ENCODE measurements at places on chromosomes 3 and 15. TPM values are rescaled to one million over a fixed set of nuclear protein-coding genes. Genes with fewer than 3 reads are reported as not detected.

DNA sequence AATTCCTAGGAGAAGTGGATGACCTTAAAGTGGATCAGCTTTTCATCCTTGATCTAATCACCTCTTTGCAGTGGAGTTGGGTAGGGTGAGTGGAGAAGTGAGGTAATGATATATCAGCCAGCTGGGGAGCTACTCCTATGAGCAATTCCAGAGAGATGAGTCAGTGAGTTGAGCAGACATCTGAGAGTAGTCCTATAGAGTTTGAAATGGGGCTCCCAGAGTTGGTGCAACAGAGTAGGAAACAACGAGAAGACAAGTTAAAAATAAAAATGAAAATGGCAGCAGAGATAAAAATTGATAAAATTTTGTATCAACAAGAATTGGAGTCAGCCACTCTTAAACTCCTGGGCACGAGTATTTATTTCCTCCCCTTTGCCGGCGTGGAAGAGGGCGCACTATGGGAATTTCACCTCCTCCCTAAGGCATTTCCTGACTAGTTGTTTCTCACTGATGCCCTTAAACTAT, 150.8 kb upstream of the DPH6 start:
- no peak overlapping the region for H3K4me3 ChIP-seq
- peaks cover 11% of the 10 kb centered on the region for H3K27me3 ChIP-seq
- H3K27ac ChIP-seq = no peak overlapping the region
- H3K4me1 ChIP-seq = no peaks in the 10 kb centered on the region
- no peaks in the 10 kb centered on the region for H3K36me3 ChIP-seq

GRCh38 chr3:123028233-123028828, 768 bp upstream of the SEMA5B start:
- H3K27ac ChIP-seq = no peak overlapping the region
- peaks cover 11% of the 10 kb centered on the region for H3K4me1 ChIP-seq
- H3K36me3 ChIP-seq = no peaks in the 10 kb centered on the region
- H3K27me3 ChIP-seq = peaks cover 55% of the 10 kb centered on the region
- DNase-seq = peak; percentile 36

- H3K27me3 ChIP-seq = no peaks in the 10 kb centered on the region
- DNase-seq = no peak
- no peak overlapping the region for H3K4me3 ChIP-seq
- H3K4me1 ChIP-seq = no peaks in the 10 kb centered on the region
These were observed 374.1 kb upstream of the TBL1XR1 start for GRCh38 chr3:177571271-177571943.

- H3K27ac ChIP-seq = no peak overlapping the region
- H3K4me3 ChIP-seq = no peak overlapping the region
- H3K36me3 ChIP-seq = no peaks in the 10 kb centered on the region
- H3K4me1 ChIP-seq = peaks cover 23% of the 10 kb centered on the region
- DNase-seq = no peak
These were observed 106.4 kb downstream of the FBLN2 start for GRCh38 chr3:13655061-13655913.

DNA sequence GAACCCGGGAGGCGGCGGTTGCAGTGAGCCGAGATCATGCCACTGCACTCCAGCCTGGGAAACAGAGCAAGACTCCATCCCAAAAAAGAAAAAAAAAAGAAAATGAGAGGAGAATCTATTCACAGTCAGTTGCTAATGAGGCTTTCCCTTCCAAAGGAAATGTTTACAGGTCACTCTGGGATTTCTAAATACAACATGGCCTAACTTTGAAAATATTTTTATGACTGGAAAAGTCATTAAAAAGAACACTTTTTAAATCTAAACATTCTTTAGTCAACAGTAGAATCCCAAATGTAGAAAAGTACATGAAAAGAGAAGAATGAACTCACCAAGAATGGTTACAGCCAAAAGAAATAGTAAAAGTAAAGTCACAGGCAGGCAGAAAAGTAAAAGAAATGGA, 78.6 kb downstream of the PLD1 start:
- H3K27ac ChIP-seq = no peak overlapping the region
- DNase-seq = no peak
- no peak overlapping the region for H3K4me3 ChIP-seq
- H3K4me1 ChIP-seq = no peaks in the 10 kb centered on the region
- H3K27me3 ChIP-seq = no peaks in the 10 kb centered on the region
- H3K36me3 ChIP-seq = no peaks in the 10 kb centered on the region

GRCh38 chr3:177824841-177825240, 627.6 kb upstream of the TBL1XR1 start:
- H3K4me3 ChIP-seq = no peak overlapping the region
- H3K27ac ChIP-seq = no peak overlapping the region
- no peak for DNase-seq
- no peaks in the 10 kb centered on the region for H3K27me3 ChIP-seq

DNA sequence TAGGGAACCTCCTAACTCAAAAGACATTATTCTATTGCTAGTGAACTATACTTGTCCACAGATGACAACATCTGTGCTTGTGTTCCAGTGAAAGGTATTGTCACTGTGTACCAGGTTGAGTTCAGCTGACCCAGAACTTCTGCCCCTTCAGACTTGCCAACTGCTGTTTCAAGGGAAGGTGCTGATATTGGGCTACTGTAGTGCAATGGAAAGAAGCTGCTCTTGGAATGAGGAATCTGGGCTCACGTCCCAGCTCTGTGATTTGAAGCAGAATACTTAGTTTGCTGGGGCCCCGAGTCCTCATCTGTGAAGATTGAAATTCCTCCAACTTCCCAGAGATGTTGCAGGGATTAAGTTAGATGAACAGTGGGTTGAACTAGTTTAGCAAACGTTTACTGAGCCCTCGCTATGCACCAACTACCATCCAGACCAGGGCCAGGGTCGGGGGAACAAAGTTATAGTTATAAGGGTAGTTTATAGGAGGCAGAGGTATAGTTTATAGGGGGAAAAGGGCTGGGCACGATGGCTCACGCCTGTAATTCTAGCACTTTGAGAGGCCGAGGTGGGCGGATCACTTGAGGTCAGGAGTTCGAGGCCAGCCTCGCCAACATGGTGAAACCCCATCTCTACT, 15.9 kb upstream of the UMPS start:
- no peak overlapping the region for H3K27ac ChIP-seq
- peaks cover 2% of the 10 kb centered on the region for H3K36me3 ChIP-seq
- no peak overlapping the region for H3K4me3 ChIP-seq
- H3K4me1 ChIP-seq = no peaks in the 10 kb centered on the region
- no peaks in the 10 kb centered on the region for H3K27me3 ChIP-seq

DNA sequence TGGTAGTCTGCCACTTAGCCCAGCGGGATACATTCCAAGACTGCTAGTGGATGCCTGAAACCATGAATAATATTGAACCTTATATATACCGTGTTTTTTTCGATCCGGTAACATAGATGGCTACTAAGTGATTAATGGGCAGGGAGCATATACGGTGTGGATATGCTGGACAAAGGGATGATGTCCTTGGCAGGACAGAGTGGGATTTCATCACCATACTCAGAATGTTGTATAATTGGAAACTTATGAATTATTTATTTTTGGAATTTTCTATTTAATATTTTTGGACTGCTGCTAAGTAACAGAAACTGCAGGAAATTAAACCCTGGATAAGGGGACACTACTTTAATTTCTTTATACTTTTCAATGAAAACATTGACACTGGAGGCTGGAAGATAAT, 53.2 kb downstream of the ASTE1 start:
- H3K27ac ChIP-seq = no peak overlapping the region
- H3K36me3 ChIP-seq = peaks cover 43% of the 10 kb centered on the region
- H3K4me1 ChIP-seq = no peaks in the 10 kb centered on the region
- H3K27me3 ChIP-seq = no peaks in the 10 kb centered on the region

GRCh38 chr15:88847144-88847543, 43.9 kb downstream of the ACAN start:
- no peak overlapping the region for H3K4me3 ChIP-seq
- DNase-seq = no peak

- no peak for DNase-seq
- H3K36me3 ChIP-seq = no peaks in the 10 kb centered on the region
- H3K4me3 ChIP-seq = no peak overlapping the region
- no peaks in the 10 kb centered on the region for H3K4me1 ChIP-seq
These were observed 28.6 kb upstream of the OR5K4 start for GRCh38 chr3:98325055-98325454.

- no peaks in the 10 kb centered on the region for H3K27me3 ChIP-seq
- H3K4me3 ChIP-seq = no peak overlapping the region
- no peaks in the 10 kb centered on the region for H3K4me1 ChIP-seq
- H3K27ac ChIP-seq = no peak overlapping the region
These were observed 12.5 kb downstream of the PLCD1 start for GRCh38 chr3:38016847-38017444.

GRCh38 chr15:38627689-38628277, 63.2 kb upstream of the RASGRP1 start:
- no peak overlapping the region for H3K4me3 ChIP-seq
- peaks cover 50% of the 10 kb centered on the region for H3K4me1 ChIP-seq
- no peaks in the 10 kb centered on the region for H3K27me3 ChIP-seq
- DNase-seq = no peak

DNA sequence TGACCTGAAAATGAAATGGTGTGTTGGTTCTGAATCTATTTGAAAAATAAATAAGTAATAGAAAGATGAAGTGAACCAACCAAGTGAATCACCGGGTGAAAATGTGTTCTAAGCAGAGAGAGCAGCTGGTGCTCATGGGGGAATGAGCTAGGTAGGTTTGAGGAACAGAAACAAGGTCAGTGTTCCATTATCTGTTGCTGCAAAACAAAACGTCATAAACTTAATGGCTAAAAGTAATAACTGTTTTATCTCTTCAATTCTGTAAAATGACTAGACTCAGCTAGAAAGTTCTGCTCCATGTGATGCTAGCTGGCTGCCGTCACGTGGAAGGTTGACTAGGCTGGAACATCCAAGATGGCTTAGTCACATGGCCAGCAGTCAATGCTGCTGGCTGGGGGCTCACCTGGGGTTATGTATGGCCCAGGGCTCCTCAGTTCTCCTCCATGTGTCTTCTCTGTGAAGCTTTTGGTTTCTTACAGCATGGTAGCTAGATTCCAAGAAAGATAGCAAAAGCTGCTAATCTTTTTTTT, 13.3 kb upstream of the SH3BP5 start:
- H3K27me3 ChIP-seq = no peaks in the 10 kb centered on the region
- no peak for DNase-seq
- H3K4me3 ChIP-seq = no peak overlapping the region
- H3K4me1 ChIP-seq = peaks cover 46% of the 10 kb centered on the region
- H3K27ac ChIP-seq = no peak overlapping the region

GRCh38 chr3:193896419-193896818, 239.5 kb upstream of the HES1 start:
- no peak for DNase-seq
- no peaks in the 10 kb centered on the region for H3K36me3 ChIP-seq
- H3K4me1 ChIP-seq = no peaks in the 10 kb centered on the region
- peaks cover 2% of the 10 kb centered on the region for H3K27me3 ChIP-seq
- no peak overlapping the region for H3K27ac ChIP-seq

- no peak overlapping the region for H3K27ac ChIP-seq
- DNase-seq = no peak
- no peaks in the 10 kb centered on the region for H3K27me3 ChIP-seq
- peaks cover 16% of the 10 kb centered on the region for H3K4me1 ChIP-seq
- no peak overlapping the region for H3K4me3 ChIP-seq
- H3K36me3 ChIP-seq = peaks cover 45% of the 10 kb centered on the region
These were observed 15.5 kb downstream of the TRIM59 start for GRCh38 chr3:160434071-160434470.

DNA sequence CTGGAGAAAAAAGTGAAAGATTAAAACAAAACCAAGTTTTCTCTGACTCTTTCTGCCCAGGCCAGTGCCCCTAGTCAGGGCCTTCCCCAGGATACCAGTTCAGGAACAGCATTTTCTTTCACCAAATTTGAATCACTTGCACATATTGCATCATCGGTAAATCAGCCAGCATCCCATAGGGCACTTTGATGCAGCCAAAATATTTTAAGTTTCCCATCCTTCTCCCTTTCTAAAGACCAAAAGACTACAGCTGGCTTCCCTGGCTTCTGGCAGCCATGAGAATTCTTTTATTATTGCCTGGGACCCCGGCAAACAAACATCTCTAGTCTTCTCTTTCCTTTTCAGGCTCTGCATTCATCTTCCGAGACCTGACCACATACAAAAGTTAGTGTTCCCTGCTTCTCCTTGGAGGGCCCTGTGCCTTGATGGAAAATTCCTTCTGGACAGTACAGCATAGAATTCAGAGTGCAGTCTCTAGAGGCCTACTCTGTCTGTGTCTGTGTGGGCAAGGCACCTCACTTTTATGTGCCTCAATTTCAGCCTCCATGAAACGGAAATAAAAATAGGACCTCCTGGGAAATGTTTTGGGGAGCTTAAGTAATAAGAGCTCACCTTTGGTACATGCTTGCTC, 348.0 kb downstream of the VPS13C start:
- peaks cover 4% of the 10 kb centered on the region for H3K27me3 ChIP-seq
- DNase-seq = no peak
- no peak overlapping the region for H3K4me3 ChIP-seq

DNA sequence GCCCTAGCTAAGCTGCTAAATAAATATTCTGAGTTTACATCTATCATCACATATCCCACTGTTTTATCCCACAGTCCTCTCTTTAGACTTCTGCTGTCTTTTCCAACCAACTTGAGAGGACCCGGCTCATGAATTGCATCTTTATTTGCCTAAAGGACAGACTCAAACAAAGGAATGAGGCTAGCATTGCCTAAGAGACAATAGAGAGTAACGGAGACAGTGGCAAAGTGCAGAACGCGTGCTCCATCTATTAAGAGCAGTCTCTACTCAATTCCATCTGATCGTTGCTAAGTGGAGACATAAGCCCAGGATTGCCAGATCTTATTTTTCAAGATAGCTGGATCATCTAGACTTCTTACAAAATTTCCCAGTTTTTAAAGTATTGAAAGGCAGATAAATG, 2.3 kb downstream of the ADAMTSL3 start:
- no peak overlapping the region for H3K4me3 ChIP-seq
- H3K27ac ChIP-seq = no peak overlapping the region
- no peaks in the 10 kb centered on the region for H3K36me3 ChIP-seq
- H3K4me1 ChIP-seq = no peaks in the 10 kb centered on the region

GRCh38 chr3:149417174-149417573, 39.7 kb upstream of the TM4SF1 start:
- no peak for DNase-seq
- H3K27me3 ChIP-seq = peaks cover 7% of the 10 kb centered on the region
- H3K36me3 ChIP-seq = no peaks in the 10 kb centered on the region

DNA sequence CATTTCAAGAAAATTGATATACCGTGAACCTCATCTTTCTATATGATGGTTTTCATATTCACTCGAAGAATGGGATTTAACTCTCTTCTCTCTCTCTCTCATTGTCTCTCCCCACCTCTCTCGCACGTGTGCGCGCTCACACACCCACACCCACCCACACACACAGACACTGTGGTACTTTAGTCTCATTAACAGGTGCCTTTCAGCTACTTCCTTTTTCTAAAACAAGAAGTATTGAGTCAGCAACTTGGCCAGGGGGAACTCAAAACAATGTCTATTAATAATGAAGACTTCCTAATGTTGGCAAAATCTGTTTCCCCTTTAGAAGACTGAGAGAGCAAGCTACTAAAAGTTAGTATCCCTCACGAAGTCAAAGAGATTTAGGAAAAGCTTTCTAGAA, 150.7 kb downstream of the TMCO5A start:
- no peak overlapping the region for H3K27ac ChIP-seq
- peaks cover 2% of the 10 kb centered on the region for H3K4me1 ChIP-seq
- no peak for DNase-seq
- no peaks in the 10 kb centered on the region for H3K36me3 ChIP-seq
- no peak overlapping the region for H3K4me3 ChIP-seq

Gene CADM2
- total RNA-seq = not detected

Gene LINS1
- 37.1 TPM for total RNA-seq

Gene KBTBD12
- total RNA-seq = not detected

Gene LDHAL6B
- not detected for total RNA-seq

Gene TMEM212
- not detected for total RNA-seq

Gene PLA2G4F
- not detected for total RNA-seq

Gene TGM5
- total RNA-seq = not detected

Gene RLBP1
- not detected for total RNA-seq

Gene TRAIP
- total RNA-seq = 25.7 TPM

All from activated naive CD4-positive, alpha-beta T cell treated with anti-CD3 and anti-CD28 coated beads for 36 hours (primary cell).